Epithelial cell of esophagus (primary cell): ENCODE measurements at places on chromosomes 7 and 10.

- DNase-seq, result no peak
Observed at GRCh38 chr10:88996927-88997326, 6.3 kb downstream of the FAS start.

DNA sequence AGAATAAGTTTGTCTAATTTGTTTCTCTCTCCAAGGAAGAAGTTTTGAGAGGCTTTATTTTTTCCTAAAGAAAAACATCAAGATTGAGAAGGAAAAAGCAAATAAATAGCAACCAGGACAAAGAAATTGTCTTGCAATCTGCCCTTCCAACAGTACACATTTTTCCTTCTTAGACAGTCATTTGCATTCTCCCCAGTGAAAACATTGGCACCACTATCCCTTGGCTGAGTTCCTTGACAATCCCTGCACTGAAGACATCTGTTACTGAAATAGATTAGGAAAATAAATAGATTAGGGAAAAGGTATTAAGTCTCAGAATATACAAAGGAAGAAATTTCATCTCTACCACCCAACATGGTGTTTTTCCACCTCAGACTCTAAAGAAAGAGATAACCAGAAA, 12.2 kb upstream of the TMEM243 start:
- DNase-seq, result no peak

GRCh38 chr7:38122501-38122900, 55.5 kb upstream of the STARD3NL start:
- no peak for DNase-seq

DNA sequence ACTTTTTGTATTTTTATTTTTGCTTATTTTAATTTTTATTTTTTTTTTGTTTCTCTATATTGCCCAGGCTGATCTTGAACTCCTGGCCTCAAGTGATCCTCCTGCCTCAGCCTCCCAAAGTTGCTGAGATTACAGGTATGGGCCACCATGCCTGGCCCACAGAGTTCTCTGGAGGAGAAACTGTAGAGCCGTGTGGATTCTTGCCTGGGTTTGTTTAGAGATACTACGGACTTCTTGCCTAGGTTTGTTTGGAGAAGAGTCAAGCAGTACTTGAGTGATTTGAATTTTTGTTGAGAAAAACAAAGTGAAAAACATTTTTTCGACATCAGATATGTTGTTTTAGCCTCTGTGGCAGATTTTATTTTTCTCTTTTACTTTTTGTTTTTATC, 99.0 kb downstream of the CAMK1D start:
- DNase-seq, result no peak

- DNase-seq, result no peak
Observed at GRCh38 chr10:126214021-126214420, 174.3 kb downstream of the ADAM12 start.

GRCh38 chr10:12319076-12319475, 30.3 kb upstream of the CAMK1D start:
- no peak for DNase-seq

GRCh38 chr7:42744746-42745145, 167.1 kb downstream of the C7orf25 start:
- DNase-seq, result no peak

DNA sequence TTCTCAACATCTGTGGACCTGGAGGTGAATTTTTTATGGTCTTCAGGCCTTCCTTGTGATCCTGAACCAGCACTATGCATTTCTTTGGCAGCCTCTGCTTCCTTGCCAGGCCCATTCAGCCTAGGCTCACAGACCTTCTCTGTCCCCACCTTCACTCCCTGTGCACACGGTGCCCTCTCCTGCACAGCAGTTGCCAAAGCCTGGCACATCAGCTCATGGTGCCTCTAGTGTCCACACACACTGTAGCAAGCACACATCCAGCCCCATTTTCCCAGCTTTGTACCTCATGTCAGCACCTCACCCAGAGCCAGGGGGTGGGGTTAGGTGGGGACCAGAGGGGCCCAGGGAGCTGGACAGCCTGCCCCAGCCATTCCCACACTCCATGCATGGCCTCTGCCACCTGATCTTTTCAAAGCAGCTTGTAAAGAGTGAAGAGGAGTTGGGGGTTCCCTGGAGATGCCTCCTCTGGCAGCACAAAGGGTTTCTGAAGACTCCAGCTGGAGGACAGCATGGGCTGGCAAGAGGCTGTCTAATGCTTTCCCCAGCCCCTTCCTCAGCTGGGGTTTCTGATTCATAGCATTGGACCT, 57.9 kb upstream of the TMEM72 start:
- DNase-seq, result peak; percentile 39

GRCh38 chr10:57338823-57339558, 928.7 kb downstream of the IPMK start:
- DNase-seq, result peak; percentile 47

DNA sequence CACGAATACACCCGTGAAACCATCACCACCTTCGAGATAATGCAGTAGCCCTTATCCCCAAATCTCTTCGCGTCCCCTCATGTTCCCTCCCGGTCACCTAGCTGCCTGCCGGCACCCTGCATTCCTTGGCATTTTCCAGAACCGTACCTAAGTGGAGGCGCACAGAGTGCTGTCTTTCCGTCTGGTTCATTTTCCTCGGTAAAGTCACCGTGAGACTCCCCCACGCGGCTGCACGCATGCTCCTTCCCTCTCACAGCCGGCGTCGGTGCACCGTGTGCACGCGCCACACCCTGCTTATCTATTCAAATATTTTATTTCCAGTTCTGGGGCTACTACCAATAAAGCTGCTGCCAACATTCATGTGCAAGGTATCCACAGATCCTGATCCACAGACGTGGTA, 65.5 kb upstream of the NKX6-2 start:
- no peak for DNase-seq

GRCh38 chr10:123252779-123253178, 98.6 kb downstream of the BUB3 start:
- DNase-seq, result no peak

GRCh38 chr10:132562177-132562915, 24.8 kb downstream of the INPP5A start:
- no peak for DNase-seq

DNA sequence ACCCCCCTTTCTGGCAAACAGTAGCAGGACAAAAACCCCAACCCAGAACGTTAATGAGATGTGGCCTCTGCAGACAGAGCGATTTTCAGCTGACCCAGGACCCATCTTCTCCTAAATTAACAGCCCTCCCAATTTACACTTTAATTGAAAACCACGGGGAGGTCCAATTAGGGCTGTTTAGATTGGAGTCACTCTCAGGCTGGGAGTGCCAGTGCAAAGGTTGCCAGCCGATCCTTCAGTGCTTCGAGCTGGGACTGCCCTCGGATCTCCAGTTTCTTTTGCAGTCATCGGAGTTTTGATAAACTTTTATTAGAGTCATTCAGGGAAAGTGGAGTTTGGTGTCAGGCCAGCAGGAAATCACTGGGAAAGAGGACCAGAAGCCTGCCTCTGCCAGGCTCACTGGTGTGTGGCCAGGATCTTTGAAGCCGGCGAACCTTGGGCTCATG, 108.0 kb downstream of the DOCK1 start:
- DNase-seq, result no peak

DNA sequence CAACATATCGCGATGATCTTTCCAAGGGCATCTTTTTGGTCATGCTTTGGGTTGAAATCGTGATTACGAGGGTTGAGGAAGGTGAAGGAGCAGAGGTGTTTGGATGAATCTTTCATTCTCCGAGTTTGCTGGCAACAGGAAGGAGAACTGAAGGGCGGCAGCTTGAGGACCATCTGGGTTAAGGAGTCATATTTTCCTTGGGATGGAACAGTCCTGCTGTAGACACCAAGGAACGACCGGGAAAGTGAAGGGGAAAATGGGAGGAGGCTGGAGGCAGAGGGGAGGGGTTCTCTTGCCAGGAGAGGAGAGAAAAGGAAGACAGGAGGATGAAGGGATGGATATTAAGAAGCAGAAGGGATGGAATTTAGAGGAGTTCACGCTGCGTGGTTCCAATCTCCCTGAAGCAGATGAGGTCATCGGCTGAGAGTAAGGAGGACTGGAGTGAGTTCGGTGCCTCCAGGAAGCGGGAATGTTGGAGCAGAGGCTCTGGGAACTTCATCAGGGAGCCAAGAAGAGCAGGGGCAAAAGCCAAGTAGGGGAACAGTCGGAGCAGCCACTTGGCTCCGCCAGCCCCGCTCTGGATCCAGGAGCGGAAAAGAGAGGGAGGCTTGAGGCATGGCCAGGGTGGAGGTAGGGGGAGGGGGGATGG, 116.6 kb upstream of the GALNT17 start:
- no peak for DNase-seq
